ENCODE measurements at places on chromosomes 12 and 14.

GRCh38 chr12:130982565-130983225 lies 29.0 kb downstream of the ADGRD1 start:
- no peak for DNase-seq

- no peak for DNase-seq
These were observed 180.2 kb downstream of the FOXN3 start for GRCh38 chr14:89236851-89237250.

DNA sequence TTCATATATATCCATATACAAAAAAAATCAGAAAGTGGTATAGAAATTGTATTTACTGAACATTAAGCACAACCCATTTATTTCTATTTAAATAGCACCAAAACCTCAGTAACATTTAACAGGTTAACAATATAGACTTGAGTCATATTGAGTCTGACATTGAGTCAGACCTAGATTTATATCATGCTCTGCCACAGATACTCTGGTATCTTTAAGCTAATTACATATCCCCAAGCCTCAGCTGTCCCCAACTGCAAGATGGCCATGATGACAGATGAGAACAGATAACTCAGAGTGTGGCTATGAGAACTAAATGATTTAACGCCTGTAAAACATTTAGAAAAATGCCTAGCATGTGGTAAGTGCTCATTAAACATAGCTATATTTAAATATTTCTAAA lies 40.3 kb downstream of the IFNG start:
- no peak for DNase-seq

DNA sequence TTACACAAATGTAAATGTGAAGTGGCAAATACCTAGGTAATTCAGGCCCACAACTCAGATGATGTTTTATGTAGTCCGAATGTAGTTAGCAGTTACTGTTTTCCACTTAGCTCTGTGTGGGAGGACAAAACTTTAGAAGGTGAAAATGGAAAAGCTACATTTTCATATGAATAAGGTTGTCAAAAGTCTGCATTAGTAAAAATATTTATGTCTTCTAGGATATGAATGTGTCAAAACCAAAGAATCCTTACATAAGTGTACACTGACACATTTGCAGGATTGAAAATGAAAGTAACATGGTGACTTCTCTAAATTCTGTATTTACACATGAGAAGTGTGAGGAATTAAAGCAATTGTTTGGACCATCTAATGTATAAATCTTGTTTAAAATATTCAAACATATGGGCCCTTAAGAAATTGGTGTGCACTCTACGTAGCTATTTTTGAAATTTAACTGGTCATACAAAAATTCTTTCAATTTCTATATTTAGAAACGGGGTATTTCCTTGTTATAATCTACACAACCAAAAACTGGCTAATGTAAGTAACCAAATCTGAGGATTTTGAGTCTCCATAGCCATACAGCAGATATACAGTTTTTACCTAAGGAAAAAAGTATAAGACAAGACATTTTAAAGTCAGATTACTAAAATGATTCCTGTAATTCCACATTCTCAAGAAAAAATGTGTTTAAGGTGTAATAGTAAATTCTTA lies 5.4 kb downstream of the CDKN1B start:
- DNase-seq = no peak

GRCh38 chr14:90406384-90406798 lies 9.6 kb downstream of the CALM1 start:
- no peak for DNase-seq

- no peak for DNase-seq
These were observed 38.7 kb downstream of the KCNH5 start for GRCh38 chr14:63006531-63006930.

- DNase-seq = no peak
These were observed 2.5 kb upstream of the C1QL4 start for GRCh38 chr12:49339464-49339861.

- peak; percentile 16 for DNase-seq
These were observed 87.3 kb upstream of the E2F7 start for GRCh38 chr12:77152623-77153193.

DNA sequence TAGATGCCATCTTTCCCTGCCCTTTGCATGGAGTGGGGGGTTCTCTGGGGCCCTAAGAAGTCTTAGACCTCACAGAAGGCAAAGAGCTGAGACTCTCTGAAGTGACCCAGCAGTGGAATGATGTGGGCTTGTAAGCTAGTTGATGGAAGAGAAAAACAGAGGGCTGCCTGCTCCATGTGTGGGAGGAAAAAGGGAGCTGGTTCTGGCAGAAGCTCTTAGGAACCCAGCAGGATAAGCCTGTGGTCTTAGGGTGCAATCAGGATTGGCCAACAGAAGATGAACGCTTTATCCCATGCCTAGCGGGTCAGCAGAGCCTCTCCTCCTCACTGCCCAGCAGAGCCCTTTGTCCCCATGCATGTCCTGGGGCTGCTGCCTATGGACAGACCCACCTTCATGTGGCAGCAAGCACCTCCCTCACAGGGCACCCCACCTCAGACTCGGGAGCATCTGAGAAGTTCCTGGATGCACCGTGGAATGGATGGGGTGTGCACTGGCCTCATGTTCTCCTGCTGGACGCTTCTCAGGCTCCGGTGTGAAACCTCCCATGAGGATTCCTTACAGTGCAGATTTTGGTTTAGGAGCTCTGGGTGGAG lies 152.7 kb downstream of the ADGRD1 start:
- no peak for DNase-seq

- no peak for DNase-seq
These were observed 5.5 kb upstream of the GABARAPL1 start for GRCh38 chr12:10207136-10207535.

DNA sequence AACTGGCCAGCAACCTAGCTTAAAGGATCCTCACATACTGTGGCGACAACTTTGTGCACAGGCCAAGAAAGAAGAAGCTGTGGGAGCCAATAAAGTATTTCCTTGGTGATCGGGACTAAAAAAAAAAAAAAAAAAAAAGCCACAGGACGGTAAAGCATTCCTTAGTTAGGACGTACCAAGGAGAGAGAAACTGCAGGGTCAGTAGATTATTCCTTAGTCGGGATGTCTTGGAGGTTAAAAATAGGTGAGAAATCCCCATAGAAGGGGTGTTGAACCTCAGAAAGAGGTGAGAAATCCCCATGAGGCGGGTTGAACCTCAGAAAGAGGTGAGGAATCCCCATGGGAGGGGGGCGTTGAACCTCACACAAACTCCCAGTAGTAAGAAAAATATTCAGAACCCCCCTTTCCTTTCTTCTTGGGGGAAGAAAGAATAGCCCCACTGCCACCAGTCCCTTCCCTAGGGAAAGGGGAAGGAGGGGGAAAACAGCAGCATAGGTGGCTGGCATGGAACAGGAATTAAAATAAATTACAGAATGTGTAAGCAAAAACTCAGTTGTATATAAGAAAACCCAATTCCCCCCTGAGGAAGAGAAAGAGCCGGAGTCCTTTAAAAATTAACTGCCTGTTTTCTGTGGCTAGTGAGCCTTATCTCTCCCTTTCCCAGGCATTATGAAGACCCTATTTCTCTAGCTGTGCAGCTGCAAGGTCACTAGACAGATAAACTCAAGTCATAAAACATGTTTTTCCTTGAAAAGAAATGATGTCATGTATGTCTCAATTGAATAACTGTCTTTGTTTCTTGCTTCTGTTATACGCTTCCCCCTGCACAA lies 26.8 kb downstream of the KLRK1 start:
- no peak for DNase-seq

- DNase-seq = no peak
These were observed 415.4 kb downstream of the DPF3 start for GRCh38 chr14:72478471-72478893.

DNA sequence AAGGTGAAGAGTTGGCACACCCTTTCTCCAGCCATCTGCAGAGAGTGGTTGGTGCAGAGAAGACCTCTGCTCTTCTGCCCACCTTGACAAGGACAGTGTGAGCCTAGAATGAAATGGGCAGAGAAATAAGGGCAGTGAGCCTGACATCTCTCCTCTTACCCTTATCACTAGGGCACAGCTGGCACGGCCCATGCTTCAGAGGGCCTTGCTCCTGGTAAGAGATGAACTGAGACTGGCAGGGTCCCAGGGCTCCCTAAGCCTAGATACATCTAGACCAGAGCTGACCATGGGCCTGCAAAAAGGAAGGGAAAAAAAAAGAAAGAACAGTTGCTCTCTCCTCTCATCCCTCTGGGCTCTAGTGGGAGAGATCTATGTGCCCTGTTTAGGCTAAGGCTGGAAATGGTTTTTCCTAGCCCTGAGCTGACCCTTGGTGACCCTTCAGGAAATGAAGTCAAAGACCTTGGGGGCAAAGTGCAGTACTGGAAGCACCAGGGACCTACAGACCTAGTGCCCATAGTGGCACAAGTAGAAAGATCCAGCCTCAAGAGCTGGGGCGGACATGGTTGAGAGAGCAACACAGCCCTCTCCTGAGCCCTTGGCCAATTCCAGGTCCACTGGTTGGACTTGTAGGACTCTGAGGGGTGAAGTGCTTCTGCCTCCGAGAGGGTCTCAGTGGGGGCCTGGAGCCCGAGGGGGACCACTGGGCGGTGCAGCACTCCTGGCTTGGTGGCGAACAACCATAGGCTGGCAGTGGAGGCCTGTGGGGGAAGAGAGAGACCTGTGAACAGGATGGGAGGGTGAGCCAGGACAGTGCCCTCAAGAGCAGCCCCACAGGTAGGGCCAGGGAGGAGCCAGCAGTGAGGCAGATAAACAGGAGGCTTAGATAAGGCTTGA lies 22.0 kb downstream of the PRPF40B start:
- no peak for DNase-seq

DNA sequence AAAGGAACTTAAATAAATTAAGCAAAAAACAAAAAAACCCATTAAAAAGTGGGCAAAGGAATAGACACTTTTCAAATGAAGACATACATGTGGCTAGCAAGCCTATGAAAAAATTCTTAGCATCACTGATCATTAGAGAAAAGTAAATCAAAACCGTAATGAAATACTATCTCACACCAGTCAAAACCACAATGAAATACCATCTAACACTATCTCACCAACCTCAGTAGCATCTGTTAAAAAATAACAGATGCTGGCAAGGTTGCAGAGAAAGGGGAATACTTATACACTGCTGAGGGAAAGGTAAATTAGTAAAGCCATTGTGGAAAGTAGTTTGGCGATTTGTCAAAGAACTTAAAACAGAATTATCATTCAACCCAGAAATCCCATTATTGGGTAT lies 381.1 kb downstream of the FLRT2 start:
- DNase-seq = no peak

- DNase-seq = no peak
These were observed 550.0 kb downstream of the SOX5 start for GRCh38 chr12:23399402-23399933.

GRCh38 chr14:28656704-28657255 lies 109.8 kb upstream of the FOXG1 start:
- no peak for DNase-seq

GRCh38 chr14:89382901-89383845 lies 33.9 kb downstream of the FOXN3 start:
- no peak for DNase-seq

- no peak for DNase-seq
These were observed 36.0 kb upstream of the TRHDE start for GRCh38 chr12:72236071-72236705.

DNA sequence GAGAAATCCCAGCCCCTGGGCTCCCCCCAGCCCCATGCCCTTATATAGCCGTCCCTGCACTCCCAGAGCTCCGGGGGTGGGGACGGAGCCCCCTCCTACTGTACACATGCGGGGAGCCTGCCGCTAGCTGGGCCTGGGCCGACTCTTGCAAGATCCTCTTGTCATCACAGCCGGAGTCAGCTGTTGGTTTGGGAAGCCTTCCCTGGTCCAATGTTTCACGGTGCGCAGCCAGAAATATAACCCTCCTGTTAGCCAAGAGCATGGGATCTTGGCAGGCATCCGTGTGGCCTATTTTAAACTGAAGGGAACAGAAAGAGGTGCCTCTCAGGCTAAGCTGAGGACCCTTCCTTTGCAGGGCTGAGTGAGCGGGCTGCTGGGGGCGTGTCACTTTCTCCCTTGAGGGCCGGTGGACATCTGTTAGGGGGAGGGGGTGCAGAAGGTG lies 175.3 kb downstream of the TSPAN9 start:
- DNase-seq = peak; percentile 81

GRCh38 chr12:108964371-108965352 lies 56.2 kb downstream of the SVOP start:
- DNase-seq = no peak

DNA sequence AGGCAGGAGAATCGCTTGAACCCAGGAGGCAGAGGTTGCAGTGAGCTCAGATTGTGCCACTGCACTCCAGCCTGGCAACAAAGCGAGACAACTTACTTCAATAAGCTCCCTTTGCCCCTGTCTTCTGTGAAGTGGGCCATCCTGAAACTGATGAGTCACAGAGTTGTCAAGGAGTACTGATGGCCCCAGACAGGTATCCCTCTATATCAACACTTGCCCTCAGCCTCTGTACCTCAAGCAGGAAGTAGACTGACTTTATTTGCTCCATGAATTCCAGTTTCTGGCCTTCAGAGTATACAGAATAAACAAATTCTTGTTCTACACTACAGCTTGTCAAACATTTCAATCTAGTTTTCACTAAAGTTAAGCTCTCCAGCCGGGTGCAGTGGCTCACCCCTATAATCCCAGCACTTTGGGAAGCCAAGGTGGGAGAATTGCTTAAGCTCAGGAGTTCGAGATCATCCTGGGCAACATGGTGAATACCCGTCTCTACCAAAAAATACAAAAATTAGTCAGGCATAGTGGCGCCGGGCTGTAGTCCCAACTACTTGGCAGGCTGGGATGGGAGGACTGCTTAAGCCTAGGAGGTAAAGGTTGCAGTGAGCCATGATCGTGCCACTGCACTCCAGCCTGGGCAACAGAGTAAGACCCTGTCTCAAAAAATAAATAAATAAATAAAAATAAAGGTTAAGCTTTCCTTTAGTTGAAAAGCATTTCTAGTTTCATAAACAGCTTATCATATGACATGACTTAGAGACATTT lies 16.4 kb upstream of the LRP10 start:
- no peak for DNase-seq

GRCh38 chr14:68800390-68800789 lies 7.5 kb upstream of the ZFP36L1 start:
- no peak for DNase-seq

DNA sequence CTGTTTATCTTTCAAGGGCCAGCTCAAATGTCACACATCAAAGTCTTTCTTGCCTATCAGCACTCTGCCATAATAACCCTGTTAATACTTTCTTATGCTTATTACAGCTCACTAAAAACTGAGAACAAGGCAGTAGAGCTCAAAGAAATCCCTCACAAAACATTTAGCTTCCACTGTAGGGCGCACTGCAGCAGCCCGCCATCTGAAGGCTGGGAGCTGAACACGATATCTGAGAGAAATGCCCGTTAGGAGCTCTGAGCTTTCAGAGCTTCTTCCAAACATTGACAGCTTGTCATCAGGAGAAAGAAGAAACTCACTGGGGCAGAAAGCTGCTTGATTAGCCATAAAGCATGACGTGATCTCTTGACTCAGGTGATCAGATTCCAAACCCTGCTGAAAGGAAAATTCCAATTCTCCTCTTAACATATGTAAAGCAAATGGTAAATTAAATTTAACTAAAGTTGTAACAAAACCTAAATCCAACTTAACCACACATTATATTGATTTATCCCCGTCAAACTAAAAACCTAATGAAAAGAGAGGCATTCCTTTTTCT lies 175.7 kb downstream of the C12orf50 start:
- no peak for DNase-seq

GRCh38 chr12:55679691-55680090 lies 28.0 kb downstream of the ITGA7 start:
- no peak for DNase-seq
